A673 (cell line): ENCODE measurements at places on chromosomes 6 and 20. TPM values are rescaled to one million over a fixed set of nuclear protein-coding genes. Genes with fewer than 3 reads are reported as not detected.

- peak; percentile 19 for DNase-seq
Observed at GRCh38 chr6:84872996-84873723, 108.8 kb upstream of the TBX18 start.

- peak; percentile 84 for DNase-seq
Observed at GRCh38 chr20:43955062-43955749, 40.6 kb downstream of the TOX2 start.

GRCh38 chr6:71028236-71028876 is 71.5 kb upstream of the B3GAT2 start:
- DNase-seq, result no peak

- DNase-seq, result no peak
Observed at GRCh38 chr6:85236636-85237035, 213.2 kb upstream of the NT5E start.

DNA sequence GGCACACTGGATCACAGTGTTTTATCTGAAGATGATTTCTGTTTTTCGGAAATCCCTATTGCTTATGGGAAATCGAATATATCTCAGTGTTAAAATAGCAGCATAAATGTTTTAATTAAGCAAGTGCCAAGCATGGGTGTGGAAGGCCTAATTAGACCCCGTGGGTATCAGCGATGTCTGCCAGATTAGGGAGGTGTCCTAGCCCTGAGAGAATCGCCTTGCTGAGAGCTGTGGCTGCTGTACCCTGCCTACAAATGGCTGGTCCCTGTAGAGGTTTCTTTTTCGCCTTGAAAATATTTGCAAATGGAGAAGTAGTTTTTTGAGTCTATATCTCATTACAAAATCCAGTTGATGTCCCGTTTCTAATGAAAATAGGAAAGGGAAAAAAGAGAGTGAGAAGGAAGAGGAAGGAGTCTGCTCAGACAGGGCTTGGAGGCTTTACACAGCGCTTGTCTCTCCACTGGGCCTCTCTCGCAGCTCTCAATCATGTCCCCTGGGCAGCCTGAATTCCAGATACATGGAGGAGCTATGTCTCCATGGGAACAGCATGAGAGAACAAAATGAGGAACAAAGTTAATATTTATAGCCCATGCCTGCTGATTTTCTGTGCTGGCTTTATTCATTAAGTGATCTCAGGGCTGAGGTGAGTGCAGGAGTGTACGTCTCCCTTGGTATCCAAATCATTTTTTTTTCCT is 35.2 kb upstream of the BCLAF1 start:
- DNase-seq, result no peak

Gene HSPA1A
- total RNA-seq, result 113 and 129 TPM in 2 replicates

Gene SSTR4
- not detected in 2 replicates for total RNA-seq
